H9 (cell line): ENCODE measurements at places on chromosomes 11 and 22.

DNA sequence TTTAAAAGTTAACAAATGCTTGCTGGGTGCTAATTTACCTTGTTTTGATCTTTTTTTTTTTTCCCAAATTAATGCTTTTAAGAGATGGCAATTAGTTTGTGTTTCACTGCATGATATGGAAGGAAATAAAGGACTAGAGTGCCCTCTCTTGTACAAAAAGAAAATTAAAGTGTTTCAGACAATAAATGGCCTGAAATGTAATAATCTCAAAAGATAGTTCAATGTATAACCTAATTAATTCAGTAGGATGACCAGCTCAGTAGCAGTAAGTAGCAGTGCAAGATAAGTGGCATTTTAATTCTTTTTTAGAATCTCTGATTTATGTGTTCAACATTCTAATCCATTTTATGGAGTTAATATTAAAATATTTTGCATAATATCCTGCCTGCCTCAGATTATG is 39.9 kb upstream of the MYO18B start:
- no peak for DNase-seq

DNA sequence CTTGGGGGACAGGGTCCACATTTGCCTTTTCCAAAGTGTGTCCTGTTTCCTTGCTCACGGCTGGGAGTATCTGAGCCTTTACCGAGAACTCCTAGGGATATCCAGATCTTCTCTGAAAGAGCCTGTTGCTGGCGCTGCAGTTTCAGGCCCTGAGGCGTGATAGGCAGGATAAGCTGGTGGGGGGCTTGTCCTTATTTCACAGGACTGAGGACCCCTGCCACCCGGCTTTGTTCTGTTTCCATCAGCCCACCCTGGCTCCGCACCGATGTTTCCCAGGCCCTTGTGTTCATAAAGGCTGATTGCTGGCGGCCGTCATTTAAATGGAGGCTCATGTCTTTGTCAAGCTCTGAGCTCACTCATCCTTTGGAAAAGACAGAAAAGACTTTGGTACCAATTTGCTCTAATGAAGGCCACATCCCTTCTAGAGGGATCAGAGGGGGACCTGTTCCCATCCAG is 9.4 kb upstream of the NPTXR start:
- DNase-seq = no peak

GRCh38 chr11:124846070-124846673 is 19.1 kb upstream of the ROBO3 start:
- DNase-seq = no peak

DNA sequence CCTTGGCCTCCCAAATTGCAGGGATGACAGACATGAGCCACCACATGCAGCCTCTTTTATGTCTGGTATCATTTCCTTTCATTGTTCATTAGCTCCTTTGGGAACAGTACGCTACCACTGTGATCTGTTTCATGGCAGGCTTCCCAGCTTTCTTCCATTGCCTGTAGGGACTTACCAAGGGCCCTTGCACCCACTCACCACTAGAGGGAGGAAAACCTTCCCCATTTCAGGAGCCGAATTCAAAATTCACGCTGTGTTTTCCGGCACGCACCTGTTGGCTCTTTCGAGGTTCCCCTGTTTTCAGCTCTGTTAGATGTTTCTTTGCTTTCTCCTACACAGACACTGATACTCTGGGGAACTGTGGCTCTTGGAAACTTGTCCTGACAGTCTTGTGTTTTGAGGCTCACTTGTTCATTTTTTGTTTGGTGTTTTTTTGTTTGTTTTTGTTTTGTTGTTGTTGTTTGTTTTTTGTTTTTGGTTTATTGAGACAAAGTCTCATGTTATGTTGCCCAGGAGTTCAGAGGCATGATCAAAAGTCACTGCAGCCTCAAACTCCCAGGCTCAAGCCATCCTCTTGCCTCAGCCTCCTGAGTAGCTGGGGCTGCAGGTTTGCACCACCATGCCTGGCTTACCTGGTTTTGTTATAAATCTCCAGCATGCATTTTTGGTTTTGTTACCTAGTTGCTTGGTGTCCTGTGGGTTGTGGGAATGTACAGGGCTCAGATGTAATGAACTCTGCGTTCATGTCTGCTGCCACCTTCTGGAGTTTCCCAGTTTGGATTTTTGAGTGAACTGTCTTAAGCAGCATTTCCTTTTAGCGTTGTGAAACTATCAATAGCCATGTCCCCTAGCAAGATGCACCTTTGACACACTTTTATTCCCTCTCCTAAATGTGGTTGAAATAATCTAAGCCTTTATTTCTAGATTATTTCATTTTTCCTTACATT is 2.3 kb downstream of the KRTAP5-11 start:
- peak; percentile 75 for DNase-seq
